ENCODE measurements at places on chromosomes 16 and 17.

DNA sequence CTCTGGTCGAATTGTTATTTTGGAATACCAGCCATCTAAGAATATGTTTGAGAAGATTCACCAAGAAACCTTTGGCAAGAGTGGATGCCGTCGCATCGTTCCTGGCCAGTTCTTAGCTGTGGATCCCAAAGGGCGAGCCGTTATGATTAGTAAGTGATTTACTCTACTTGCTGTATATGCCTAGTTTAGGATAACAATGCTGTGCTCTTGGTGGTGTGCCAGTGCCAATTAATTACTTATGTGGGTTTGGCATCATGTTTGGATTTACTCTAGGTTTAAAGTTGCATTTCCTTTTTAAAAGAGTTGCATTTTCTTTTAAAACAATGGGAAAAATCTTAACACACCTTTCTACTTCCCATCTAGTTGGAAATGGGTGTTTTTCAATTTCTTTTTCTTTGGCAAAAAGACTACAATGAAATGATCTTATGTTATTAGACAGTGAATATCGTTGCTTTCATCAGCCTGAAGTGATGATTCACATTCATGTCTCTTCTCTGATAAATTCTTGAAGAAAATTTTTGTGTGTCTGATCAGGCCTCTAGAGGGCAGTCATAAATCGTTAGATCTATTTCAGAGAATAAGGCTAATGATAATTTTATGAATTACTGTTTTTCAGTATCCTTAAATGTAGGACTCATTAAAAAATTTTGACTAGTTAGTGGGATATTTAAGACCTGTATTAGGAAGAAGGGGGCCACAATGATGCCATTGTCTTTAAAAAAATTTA is 5.6 kb downstream of the SF3B3 start:
- DNase-seq, result no peak

DNA sequence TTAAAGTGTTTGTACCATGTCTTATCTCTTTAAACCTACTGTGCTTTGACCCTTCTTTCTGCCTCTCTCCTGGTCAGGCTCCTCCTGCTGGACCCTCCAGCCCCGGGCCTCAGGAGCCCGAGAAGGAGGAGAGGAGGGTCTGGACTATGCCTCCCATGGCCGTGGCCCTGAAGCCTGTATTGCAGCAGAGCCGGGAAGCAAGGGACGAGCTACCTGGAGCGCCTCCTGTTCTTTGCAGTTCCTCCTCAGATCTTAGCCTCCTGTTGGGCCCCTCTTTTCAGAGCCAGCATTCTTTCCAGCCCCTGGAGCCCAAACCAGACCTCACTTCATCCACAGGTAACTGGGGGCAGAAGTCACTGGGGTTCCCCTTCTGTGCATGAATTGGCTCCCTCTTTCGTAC is 13.6 kb downstream of the CNTROB start:
- no peak for DNase-seq

- DNase-seq, result no peak
Measured at GRCh38 chr16:23668873-23669272, 9.8 kb upstream of the PLK1 start.

GRCh38 chr17:2905269-2905668 is 109.0 kb downstream of the RAP1GAP2 start:
- no peak for DNase-seq

- peak; percentile 15 for DNase-seq
Measured at GRCh38 chr17:6910987-6911603, 79.6 kb upstream of the TEKT1 start.

DNA sequence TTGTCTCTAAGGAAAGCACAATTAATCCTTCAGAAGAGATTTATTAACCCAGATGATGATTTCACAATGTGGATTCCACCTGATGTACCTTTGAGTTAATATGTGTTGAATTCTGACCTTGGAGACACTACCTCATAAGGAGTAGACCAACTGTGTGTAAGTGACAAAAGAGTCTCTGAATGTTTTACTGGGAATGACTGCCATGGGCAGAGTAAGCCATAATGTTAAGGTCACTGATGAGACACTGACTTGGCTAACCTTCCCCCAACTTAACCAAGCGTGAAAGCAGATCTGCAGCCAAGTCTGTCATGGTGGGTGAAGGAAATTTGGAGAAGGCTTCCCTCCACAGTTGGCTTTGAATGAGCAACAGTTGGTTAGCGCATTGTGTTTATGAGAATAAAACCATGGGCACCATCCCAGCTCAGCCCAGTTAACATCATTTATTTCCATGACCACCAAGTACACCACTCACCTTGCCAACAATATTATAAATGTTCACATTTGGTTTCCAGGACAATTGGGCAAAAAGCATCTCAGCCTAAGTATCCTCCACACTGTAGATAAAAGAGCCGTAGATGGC is 618.5 kb downstream of the KCNJ2 start:
- no peak for DNase-seq

GRCh38 chr16:85252461-85252860 is 140.2 kb upstream of the CIBAR2 start:
- DNase-seq, result no peak

GRCh38 chr16:82621781-82622180 is 5.0 kb upstream of the CDH13 start:
- no peak for DNase-seq

DNA sequence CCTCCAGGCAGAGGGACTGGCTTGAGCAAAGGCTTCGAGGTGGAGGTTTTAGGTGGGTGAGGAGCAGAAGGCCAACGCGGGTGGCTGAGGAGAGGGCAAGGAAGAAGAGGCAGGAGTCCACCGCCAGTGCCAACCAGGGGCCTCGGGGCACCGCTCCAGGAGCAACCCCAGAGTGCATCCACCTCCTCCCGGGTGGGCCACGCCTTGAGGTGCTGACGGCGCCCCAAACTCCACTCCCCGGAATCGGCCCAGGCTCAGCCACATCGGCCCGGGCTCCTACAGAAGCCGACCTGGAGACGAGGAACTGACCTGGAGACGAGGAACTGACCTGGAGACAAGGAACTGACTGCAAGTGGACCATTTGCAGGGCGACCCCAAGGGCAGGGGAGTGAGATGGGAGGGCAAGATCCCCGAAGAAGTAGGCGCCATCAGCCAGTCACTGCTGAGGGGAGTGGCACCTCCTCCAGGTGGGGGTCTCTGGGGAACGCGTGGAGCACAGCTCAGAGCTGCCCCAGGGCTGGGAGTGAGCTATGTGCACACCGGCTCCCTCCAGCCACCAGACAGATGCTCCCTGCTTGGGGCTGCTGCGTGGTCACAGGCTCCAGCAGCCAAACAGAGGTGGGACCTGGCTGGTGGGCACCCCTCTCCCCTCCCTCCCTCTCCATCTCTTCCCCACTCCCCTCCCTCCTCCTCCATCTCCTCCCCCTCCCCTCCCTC is 29.2 kb upstream of the CBFA2T3 start:
- DNase-seq, result no peak

DNA sequence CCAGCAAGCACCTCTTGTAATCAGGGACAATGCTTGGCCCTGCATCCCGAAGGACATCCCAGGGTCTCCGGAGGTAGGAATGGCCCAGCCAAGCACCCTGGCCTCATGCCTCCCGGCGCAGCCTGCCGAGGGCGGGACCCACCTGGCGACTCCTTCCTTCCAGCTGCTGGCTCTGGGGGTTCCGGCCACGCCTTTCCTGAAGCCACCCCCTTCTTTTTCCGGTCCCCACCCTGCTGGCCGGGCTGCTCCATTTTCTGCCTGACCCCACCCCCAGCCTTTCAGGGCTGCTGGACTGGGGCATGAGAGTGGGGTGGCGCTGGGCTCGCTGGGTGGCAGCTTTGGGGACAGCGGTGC is 22.5 kb upstream of the CIBAR2 start:
- DNase-seq, result no peak

- DNase-seq, result no peak
Measured at GRCh38 chr16:78844682-78845081, 745.2 kb downstream of the WWOX start.

- DNase-seq, result no peak
Measured at GRCh38 chr17:67116045-67116575, 71.8 kb downstream of the CACNG1 start.

GRCh38 chr16:27174007-27174406 is 29.3 kb upstream of the KDM8 start:
- DNase-seq, result no peak
